ENCODE measurements at places on chromosomes 11 and 22.

- no peak for DNase-seq
These were observed 62.6 kb upstream of the PRSS23 start for GRCh38 chr11:86737737-86738136.

DNA sequence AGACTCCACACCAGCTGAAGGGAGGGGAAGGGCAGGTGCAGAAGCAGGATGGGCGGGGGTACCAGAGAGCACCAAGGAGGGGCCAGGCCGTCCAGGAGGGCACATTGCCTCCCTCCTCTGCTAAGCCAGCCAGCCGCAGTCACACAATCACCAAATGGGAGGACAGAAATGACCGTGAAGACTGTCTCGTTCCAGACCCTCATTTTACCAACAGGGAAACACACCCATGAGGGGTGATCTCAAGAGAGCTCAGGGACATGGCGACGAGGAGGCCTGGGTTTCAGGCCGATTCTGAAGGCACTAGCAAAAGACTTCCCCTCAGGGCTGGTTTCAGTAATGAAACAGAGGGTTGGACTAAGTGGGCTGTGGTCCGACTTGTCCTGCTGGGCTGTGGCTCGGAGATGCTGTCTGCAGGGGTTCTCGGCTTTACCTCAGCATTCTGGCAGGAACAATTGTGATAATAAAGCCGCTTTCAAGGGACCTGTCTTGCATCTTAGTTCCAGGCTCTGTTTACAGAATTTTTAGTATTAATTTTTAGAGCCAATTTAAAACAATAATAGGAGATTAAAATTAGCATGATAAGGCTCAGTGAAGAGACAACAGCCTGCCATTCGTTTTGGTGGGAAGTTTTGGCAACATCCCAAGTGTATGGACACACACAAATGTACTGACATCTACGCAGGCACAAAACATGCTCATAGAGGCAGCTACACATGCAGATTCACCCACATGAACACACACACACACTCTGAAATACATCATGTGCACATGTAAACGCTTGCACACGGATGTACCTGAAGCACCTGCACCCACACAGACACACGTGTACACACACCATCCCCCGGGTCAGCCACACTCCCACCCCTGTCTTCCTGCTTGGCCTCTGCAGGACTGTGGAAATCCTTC lies 2.0 kb upstream of the B3GAT1 start:
- no peak for DNase-seq

- DNase-seq, result no peak
These were observed 38.5 kb downstream of the INSC start for GRCh38 chr11:15153231-15153630.

DNA sequence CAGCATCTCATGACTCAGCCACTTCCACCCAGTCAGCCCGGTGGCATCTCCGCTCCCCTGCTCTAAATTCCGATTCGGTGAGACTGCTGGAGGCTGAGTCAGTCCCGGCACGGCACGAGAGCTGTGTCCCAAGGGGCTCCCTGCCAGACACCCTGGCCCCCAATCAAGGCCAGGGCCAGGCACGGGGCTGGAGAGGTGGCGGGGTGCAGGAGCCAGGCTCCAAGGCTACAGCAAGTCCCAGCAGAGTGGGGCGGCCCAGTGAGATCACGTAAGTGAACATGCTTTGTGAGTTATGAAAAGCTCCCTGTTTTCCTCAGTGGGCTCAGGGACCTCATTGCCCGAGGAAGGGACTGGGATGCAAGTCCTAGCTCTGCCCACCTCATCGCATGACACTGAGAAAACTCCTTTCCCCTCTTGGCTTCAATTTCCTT lies 3.0 kb downstream of the C11orf68 start:
- DNase-seq, result no peak

DNA sequence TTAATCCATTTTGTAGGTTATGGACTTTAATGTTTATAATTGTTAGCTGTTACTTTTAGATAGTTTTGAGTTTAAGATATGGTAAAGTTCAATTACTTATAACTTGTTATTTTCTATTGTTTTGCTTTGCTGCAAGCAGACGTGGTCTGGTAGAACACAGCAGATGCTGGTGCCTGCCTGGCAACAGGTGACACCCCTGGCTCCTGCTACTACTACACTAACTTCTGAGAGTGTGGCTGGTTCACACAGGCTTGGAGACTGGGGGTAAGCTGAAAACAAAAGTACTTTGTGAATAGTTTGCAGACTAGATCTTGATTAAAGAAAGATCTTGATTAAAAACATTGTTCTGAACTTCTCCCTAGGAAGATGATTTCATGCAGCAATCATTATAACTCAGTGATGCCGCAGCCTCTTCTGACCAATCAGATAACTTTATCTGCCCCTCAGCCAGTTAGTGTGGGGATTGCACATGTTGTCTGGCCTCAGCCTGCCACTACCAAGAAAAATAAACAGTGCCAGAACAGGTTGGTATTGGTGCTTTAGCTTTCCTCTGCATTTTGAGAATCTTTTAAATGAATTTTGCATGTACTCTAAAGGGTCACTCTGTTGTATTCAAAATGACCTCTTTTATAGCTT lies 90.4 kb downstream of the HIPK3 start:
- DNase-seq, result no peak

GRCh38 chr11:12029738-12030363 lies 21.4 kb upstream of the DKK3 start:
- DNase-seq, result no peak

DNA sequence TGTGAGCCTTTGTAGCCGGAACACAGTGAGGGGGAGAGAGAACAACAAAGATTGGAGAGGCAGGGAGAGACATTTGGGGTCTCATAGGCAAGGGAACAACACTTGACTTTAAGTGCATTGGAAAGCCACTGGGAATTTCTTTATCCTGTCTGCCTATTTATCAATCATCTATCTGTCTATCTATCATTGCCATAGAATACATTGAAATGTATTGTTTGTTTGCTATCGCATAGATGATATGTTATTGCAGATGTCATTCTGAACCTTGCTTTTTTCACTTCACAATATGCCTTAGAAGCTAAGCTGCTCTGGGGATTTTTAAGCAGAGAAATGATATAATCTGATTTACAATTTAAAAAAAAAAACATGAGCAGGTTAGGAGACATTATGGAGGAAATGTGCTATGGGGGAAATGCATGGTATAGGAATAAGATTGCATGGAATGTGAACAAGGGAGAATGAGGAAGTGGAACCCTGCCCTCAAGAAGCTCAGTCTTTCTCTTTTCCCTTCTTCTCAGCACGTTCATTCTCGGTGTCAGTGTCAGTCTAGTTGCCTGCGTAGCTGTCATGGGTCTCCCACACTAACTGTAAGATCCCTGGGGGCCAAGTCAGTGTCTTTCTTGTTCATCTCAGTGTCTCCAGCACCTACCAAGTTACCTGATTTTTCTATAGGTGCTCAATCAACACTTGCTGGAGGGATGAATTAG lies 158.7 kb upstream of the ARHGAP20 start:
- no peak for DNase-seq

DNA sequence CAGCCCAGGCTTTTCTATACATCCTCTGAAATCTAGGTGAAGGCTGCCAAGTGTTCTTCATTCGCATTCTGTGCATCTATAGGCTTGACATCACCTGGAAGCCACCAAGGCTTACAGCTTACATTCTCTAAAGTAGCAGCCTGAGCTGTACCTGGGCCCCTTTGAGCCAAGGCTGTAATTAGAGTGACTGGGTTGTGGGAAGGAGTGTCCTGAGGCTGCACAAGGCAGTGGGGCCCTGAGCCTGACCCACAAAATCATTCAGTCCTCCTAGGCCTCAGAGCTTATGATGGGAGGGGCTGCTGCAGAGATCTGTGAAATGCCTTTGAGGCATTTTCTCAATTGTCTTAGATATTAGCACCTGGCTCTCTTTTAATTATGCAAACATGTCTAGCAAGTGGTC lies 33.0 kb upstream of the RDX start:
- DNase-seq, result no peak

GRCh38 chr11:14232652-14233051 lies 126.3 kb downstream of the RRAS2 start:
- no peak for DNase-seq

DNA sequence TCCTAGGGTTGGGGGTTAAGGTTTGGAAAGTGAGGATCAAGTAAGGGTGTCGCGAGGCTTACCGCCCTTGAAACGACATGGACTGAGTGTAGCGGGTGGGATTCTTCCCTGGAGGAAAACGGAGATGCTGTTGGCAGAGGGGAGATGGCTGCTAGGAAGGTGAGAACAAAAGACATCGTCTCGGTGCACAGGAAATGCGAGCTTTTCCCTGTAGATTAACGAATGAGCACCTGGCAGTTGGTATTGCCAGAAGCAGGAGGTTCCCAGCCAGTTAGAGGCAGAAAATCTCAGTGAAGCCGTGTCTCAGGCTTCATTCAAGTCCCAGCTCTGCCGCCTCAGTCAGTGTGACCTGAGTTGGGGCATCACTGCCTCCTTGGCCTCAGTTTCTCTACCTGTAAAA lies 1.4 kb upstream of the LHFPL7 start:
- DNase-seq, result no peak

DNA sequence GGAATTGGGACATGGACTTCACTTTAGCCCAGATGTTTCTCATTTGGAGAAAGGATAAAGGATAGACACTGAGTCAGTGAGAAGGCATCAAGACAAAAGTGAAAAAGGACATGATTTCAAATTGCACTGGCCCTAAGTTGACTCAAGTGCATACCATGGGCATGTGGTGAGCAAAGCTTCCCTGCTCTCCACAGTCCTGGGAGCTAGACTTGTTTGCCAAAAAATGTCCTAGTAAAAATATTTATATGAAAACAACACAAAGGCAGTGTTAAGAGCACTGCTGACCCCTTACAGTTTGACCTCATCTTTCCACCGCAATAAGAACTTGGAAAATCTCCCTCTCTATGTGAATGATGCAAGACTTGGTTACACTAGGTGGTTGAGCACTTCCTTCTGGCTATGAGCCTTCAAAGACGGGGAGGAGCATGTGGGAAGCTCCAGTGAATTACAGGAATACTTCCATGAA lies 46.5 kb upstream of the FIBIN start:
- no peak for DNase-seq

DNA sequence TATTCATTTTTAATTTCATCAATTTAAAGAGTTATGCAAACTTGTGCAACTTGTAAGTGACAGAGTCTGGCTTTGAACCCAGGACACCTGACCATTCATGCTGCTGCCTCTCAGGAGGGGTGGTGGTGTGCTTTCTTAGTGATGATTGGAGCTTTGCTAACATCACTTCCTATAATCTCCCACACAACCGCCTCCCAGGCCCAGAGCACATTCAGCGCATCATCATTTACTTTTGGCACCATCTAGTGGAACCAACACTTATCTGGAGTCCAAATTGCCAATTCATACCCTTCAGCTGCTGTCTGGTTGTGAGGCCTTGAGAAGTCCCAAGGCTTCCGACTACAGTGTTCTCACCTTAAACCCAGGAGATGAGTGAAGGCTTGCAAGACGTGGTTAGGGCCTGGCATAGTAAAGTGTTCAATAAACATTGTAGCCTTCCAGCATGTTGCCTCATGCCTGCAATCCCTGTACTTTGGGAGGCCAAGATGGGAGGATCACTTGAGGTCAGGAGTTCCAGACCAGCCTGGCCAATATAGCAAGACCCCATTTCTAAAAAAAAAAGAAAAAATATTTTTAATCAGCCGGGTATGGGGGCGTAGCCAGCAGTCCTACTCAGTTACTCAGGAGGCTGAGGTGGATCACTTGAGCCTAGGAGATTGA lies 1.1 kb upstream of the TTLL1 start:
- peak; percentile 18 for DNase-seq

DNA sequence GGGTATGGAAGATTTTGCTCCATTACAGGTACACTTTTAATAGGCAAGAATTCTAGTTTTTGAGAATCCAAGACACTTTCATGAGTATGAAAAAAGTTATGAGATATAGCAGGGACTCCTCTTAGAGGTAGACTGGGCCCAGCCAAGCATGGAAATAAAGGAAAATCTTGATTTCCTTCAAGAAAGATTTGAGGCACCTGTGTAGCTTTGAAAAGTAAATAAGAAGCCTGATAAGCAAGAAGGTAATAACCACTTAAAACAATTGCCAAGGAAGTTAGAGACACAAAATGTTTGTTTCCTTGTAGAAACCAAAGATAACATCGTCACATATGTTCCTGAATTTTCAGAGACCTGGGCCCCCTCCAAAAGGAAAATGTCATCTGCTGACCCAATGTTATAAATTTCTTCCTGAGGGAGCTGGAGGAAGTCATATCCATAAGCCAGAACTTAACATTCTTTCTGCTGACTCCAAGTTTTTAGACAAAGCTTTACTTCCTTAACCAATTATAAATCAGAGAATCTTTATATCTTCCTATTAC lies 314.5 kb upstream of the ANO3 start:
- DNase-seq, result no peak

- DNase-seq, result no peak
These were observed 17.1 kb downstream of the LRP5 start for GRCh38 chr11:68329536-68329935.

- no peak for DNase-seq
These were observed 138.0 kb upstream of the THY1 start for GRCh38 chr11:119560961-119561360.

DNA sequence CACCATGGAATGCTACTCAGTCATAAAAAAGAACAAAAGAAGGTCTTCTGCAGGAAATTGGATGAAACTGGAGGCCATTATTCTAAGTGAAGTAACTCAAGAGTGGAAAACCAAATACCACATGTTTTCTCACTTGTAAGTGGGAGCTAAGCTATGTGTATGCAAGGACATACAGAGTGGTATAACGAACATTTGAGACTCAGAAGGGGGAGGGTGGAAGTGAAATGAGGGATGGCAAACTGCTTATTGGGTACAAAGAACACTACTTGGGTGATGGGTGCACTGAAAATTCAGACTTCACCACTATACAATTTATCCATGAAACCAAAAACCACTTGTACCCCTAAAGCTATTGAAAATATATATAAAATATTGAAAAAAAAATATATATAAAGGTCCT lies 13.4 kb upstream of the CAT start:
- DNase-seq, result no peak

GRCh38 chr11:64791781-64792291 lies 11.2 kb downstream of the MAP4K2 start:
- DNase-seq, result no peak

- DNase-seq, result no peak
These were observed 23.2 kb downstream of the SHISAL1 start for GRCh38 chr22:44289414-44290171.

DNA sequence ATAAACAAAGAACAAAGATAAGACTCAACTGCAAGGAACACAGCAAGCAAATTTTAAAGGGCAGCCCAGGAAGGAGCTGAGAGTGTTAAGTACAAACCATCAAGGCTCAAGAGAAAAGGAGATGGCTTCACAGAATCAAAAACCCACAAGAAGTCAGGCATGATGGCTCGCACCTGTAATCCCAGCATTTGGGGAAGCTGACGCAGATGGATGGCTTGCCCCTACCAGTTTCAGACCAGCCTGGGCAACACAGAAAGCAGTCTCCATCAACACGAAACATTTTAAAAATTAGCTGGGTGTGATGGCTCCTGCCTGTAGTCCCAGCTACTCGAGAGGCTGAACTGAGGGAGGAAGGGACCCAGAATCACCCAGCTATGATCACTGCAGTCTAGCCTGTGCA lies 32.6 kb downstream of the MAPK1 start:
- DNase-seq, result no peak

GRCh38 chr11:76169473-76169896 lies 36.8 kb downstream of the WNT11 start:
- no peak for DNase-seq

- DNase-seq, result no peak
These were observed 43.2 kb downstream of the SLCO2B1 start for GRCh38 chr11:75194147-75194546.
